ENCODE measurements at places on chromosomes 7 and 10. TPM values are rescaled to one million over a fixed set of nuclear protein-coding genes. Genes with fewer than 3 reads are reported as not detected.

The CPN1 gene
- total RNA-seq: not detected

The FANK1 gene
- 8.5 TPM for total RNA-seq

The GPAM gene
- total RNA-seq: 15.6 TPM

The ZNF425 gene
- total RNA-seq: 4.7 TPM

The TAC1 gene
- total RNA-seq: not detected

The GDF10 gene
- under 0.01 TPM for total RNA-seq

DNA sequence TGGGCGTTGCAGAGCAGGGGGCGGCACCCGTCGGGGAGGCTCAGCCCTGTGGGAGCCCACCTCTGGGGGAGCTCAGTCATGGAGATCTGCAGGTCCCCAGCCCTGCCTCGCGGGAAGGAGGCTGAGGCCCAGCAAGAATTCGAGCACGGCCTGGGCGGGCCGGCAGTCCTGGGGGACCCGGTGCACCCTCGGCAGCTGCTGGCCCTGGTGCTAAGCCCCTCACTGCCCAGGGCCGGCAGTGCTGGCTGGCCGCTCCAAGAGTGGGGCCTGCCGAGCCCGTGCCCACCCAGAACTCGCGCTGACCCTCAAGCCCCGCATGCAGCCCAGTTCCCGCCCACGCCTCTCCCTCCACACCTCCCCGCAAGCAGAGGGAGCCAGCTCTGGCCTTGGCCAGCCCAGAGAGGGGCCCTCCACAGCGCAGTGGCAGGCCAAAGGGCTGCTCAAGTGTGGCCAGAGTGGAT is 76.2 kb downstream of the TMEM26 start:
- peak; percentile 43 for DNase-seq
- no peaks in the 10 kb centered on the region for H3K36me3 ChIP-seq
- no peaks in the 10 kb centered on the region for H3K27me3 ChIP-seq
- no peak overlapping the region for H3K27ac ChIP-seq
- H3K4me1 ChIP-seq: no peaks in the 10 kb centered on the region

DNA sequence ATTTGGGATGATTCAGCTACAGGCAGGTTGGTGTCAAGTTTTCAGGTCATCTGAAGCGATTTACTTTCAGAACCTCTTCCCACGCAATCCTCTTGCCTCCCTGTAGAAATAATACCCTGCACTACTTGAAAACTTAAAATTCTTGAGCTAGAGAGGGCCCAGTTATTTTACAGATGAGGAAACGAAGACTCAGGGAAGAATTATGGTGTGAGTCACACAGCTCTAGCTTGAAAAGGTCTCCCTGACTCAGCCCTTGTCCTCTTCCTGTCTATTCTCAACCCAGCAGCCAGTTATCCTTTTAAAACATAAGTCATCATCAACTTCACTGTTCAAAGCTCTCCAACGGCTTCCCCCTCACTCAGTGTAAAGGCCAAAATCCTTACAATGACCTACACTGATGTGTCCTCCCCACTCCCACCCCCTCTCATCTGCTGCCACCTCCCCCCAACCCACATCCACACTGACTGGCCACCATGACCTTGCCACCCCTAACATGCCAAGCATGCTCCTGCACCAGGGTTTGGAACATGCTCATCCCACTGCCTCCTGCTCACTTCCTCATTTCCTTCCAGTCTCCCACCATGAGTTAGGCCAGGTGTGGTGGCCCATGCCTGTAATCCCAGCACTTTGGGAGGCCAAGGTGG is 3.4 kb downstream of the DNMBP start:
- peak overlapping the region; percentile 46 for H3K4me3 ChIP-seq
- peak; percentile 92 for DNase-seq
- peaks cover 47% of the 10 kb centered on the region for H3K4me1 ChIP-seq
- H3K27me3 ChIP-seq: no peaks in the 10 kb centered on the region
- no peaks in the 10 kb centered on the region for H3K36me3 ChIP-seq
- H3K27ac ChIP-seq: peak overlapping the region; percentile 92

GRCh38 chr10:88528806-88529570 is 54.1 kb downstream of the RNLS start:
- no peaks in the 10 kb centered on the region for H3K36me3 ChIP-seq
- H3K27ac ChIP-seq: no peak overlapping the region
- DNase-seq: no peak
- no peak overlapping the region for H3K4me3 ChIP-seq
- no peaks in the 10 kb centered on the region for H3K27me3 ChIP-seq

GRCh38 chr7:5553298-5553877 is 129.8 kb upstream of the TNRC18 start:
- H3K4me3 ChIP-seq: no peak overlapping the region
- H3K36me3 ChIP-seq: no peaks in the 10 kb centered on the region
- no peak overlapping the region for H3K27ac ChIP-seq
- H3K27me3 ChIP-seq: no peaks in the 10 kb centered on the region

GRCh38 chr7:143299840-143300239 is 11.7 kb downstream of the CASP2 start:
- peak; percentile 84 for DNase-seq
- no peak overlapping the region for H3K27ac ChIP-seq
- H3K27me3 ChIP-seq: no peaks in the 10 kb centered on the region

DNA sequence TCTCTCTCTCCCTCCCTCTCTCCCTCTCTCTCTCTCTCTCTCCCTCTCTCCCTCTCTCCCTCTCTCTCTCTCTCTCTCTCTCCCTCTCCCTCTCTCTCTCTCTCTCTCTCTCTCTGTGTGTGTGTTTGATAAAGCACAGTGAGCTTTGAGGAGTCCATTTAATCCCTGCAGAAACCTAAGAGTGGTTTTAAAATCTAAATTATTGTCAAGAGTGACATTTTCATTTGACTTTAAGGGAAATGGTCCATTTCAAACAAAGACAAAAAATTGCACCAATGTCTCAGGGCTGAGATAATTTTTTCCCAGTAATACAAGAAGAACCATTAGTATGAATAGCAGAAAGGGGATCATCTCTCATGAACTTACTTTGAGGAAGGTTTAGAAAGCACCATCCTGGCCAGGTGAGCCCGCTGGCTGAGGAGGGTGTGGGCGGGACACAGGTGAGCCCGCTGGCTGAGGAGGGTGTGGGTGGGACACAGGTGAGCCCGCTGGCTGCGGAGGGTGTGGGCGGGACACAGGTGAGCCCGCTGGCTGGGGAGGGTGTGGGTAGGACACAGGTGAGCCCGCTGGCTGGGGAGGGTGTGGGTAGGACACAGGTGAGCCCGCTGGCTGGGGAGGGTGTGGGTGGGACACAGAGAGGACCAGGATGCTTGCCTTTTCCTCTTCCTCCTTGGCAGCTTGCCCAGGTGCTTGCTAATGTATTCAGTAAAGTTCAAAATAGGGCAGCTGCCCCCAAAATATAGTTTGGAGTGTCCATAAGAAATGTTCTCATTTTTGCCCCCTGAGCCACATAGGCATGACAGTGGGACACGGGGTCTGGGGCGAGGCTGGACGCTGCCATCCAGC is 125.0 kb downstream of the DNAJB6 start:
- peak; percentile 18 for DNase-seq
- H3K27me3 ChIP-seq: peaks cover 21% of the 10 kb centered on the region
- H3K36me3 ChIP-seq: no peaks in the 10 kb centered on the region
- no peak overlapping the region for H3K4me3 ChIP-seq

DNA sequence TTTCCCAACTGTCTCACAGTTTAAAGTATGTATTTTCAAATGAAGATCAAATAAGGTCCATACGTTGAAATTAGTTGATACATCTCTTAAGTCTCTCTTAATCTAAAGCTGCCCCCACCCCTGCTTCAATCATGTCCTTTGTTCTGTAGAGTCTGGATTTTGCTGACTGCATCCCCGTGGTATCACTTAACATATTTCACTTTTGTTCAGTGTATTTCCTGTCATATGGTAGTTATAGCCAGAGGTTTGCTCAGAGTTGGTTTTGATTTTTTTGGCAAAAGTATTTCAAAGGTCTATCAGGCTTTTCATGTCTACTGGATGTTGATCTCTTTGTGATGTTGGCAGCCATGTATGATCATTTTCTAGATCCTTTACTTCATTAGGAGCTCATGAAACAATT is 54.4 kb upstream of the ARID5B start:
- DNase-seq: no peak
- H3K36me3 ChIP-seq: no peaks in the 10 kb centered on the region
- no peak overlapping the region for H3K27ac ChIP-seq

DNA sequence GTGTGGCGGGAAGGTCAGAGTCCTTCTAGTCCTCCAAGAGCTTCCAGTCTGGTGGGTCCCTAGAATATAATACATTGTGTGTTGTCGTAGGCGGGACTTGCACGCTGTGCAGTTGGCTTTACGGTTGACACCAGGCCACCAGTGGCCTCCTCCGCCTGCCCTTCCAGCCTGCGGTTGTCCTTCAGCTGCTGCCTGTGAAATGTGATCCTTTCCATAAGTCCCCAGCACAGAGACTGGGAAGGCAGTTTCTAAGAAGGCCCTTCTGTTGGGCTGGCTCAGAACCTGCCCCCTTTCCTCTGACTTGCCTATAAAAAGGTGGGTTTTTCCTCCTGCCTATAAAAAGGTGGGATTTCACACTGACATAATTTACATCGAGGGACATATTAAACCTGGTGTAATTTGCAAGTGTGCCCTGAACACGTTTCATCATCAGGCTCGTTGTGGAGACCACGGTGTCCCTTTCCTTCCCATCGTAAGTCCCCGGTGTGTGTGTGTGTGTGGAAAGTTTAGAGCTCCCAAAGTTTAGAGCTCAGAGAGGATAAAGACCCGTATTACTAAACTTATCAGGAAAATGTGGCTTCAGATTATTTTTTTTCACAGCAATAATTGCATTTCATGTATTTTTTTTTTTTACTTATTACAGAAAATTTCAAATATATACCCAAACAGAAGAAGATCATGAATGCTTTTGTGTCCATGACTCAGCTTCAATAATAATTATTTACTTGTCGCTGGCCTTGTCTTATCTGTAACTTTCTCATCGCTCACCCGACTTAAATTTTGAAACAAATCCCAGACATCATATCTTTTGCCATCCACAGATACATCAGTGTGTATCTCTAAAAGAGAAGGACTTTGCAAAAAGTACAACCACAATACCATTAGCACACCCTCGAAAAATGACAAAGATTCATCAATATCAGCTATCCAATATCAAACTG is 45.1 kb downstream of the CUX1 start:
- H3K4me3 ChIP-seq: no peak overlapping the region
- H3K27me3 ChIP-seq: no peaks in the 10 kb centered on the region
- H3K27ac ChIP-seq: no peak overlapping the region
- DNase-seq: no peak

GRCh38 chr10:7889947-7890542 is 71.7 kb downstream of the TAF3 start:
- H3K4me1 ChIP-seq: no peaks in the 10 kb centered on the region
- no peak overlapping the region for H3K4me3 ChIP-seq
- H3K27ac ChIP-seq: no peak overlapping the region

- peak; percentile 74 for DNase-seq
- no peak overlapping the region for H3K4me3 ChIP-seq
- peaks cover 10% of the 10 kb centered on the region for H3K27me3 ChIP-seq
- no peaks in the 10 kb centered on the region for H3K36me3 ChIP-seq
Observed at GRCh38 chr7:70480927-70481569, 650.9 kb upstream of the GALNT17 start.

DNA sequence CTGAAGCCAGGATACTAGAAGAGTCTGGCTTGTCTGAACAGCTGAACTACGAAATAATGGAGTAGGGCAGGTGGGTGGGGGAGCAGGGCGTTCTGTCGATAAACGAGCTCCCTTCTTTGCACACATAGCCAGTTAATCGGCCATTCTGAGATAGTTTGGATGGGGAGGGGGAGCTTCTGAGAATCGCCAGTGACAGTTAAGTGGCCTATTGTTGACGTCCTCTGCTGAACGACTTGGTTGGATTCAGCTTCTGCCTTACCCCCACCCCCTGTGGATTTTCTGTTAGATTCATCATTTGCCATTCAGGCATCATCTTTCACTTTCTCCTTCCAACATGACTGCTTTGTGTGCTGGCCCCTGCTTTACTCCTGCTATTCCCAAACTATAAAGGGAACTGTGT is 520 bp downstream of the CPA5 start:
- no peak overlapping the region for H3K4me3 ChIP-seq
- no peak for DNase-seq
- H3K36me3 ChIP-seq: no peaks in the 10 kb centered on the region
- no peaks in the 10 kb centered on the region for H3K4me1 ChIP-seq
- no peaks in the 10 kb centered on the region for H3K27me3 ChIP-seq
- H3K27ac ChIP-seq: no peak overlapping the region

GRCh38 chr10:28326516-28327490 is 23.9 kb upstream of the MPP7 start:
- no peaks in the 10 kb centered on the region for H3K36me3 ChIP-seq
- H3K27ac ChIP-seq: no peak overlapping the region
- no peak for DNase-seq
- peak overlapping the region; percentile 13 for H3K4me3 ChIP-seq

DNA sequence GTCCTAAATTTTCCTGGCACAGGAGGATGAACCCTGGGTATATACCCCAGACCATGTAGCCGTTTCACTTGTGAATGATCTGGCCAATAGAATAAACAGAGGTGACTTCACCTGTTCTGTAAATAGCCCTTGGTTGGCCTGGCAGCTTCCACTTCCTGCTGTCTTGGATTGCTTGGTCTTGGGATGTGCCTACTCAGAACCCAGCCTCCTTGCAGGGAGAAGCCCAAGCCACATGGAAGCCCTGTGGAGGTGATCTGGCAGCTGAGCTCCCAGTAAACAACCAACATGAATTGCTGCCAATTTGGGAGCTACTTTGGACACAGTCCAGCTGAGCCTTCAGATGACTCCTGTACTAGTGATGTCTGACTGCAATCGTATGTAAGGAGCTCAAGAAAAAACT is 4.8 kb upstream of the RAPGEF5 start:
- no peak overlapping the region for H3K4me3 ChIP-seq
- H3K4me1 ChIP-seq: peaks cover 7% of the 10 kb centered on the region
- H3K36me3 ChIP-seq: no peaks in the 10 kb centered on the region
- DNase-seq: no peak
